Stimulated activated CD8-positive, alpha-beta memory T cell treated with anti-CD3 and anti-CD28 coated beads, Interleukin-7, amount 100 ng/mL, for 1 hour (primary cell): ENCODE measurements at places on chromosomes 12 and 14.

GRCh38 chr12:88553941-88554658 is 26.2 kb downstream of the KITLG start:
- DNase-seq = no peak

DNA sequence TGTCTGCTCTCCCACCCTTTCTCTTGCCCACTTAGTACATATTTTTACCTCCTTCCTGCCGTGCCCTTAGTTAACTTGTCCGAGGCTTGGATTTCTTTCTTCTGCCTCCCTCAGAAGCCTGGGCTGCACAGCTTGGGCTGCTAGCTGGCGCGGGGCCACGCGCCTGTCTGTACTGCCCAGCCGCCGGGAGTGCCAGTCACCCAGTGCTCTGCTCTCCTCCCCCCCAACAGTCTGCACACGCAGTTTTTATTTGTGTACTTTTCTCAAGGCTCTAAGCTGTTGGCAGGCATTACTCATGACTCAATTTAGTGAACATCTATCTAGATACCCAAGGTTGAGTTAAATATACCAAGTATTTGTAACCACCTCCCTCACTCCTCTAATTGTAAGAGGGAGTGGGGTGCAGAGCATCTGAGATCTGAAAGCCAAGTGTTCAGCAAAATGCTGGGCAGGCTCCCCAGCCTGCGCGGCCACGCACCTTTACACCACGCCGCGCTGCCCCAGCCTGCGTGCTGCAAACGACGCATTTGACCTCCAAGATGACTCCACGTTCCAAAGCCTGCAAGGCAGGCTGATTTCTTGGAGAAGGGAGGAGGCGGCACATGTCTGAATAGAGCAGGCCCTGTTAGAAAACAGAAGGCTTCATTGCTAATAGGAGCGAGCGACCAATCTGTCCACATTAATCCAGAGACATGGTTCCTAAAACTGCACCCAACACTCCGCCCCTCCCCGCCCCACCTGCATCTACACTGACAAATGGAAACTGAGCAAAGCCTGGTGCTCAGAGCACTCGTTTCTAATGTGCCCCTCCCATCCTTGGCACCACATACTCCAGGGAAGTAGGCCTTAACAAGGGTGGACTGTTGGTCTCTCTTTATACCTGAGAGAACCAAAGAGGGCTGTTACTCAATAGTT is 18.2 kb upstream of the CACNA2D4 start:
- no peak for DNase-seq

GRCh38 chr12:131848753-131849152 is 20.6 kb downstream of the MMP17 start:
- no peak for DNase-seq

GRCh38 chr12:130117701-130118100 is 44.6 kb upstream of the FZD10 start:
- DNase-seq = no peak

- no peak for DNase-seq
Measured at GRCh38 chr12:57201631-57202030, 15.0 kb upstream of the NXPH4 start.

GRCh38 chr14:77642407-77642806 is 26.0 kb upstream of the SPTLC2 start:
- DNase-seq = no peak

- no peak for DNase-seq
Measured at GRCh38 chr12:99027461-99027860, 382.4 kb downstream of the APAF1 start.

DNA sequence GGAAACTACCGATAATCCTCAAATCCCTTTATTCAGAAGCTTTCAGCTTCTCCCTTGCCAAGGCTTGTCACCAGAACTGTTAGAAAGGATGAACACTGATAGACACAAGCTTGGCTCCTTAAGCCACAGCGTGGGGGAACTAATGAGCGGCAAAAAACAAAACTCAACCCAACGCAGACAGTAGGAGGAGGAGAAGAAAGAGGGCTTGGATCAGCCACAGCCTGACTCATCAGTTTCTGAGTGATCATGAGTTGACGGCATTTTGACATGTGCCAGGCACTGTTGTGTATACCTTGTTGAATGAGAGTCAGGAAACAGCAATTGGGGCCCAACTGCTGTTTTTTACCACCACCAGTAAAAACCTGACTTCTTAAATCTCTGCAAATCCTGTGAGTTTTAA is 23.7 kb downstream of the PLXNC1 start:
- no peak for DNase-seq
